ENCODE measurements at places on chromosomes 6 and 20.
A peak's percentile ranks its signal among the peaks of the same experiment; 100 is the strongest.

- no peak for DNase-seq
Measured at GRCh38 chr6:25010902-25011625, 75.3 kb upstream of the RIPOR2 start.

GRCh38 chr20:23331450-23332350 lies 18.9 kb upstream of the NXT1 start:
- DNase-seq, result no peak

DNA sequence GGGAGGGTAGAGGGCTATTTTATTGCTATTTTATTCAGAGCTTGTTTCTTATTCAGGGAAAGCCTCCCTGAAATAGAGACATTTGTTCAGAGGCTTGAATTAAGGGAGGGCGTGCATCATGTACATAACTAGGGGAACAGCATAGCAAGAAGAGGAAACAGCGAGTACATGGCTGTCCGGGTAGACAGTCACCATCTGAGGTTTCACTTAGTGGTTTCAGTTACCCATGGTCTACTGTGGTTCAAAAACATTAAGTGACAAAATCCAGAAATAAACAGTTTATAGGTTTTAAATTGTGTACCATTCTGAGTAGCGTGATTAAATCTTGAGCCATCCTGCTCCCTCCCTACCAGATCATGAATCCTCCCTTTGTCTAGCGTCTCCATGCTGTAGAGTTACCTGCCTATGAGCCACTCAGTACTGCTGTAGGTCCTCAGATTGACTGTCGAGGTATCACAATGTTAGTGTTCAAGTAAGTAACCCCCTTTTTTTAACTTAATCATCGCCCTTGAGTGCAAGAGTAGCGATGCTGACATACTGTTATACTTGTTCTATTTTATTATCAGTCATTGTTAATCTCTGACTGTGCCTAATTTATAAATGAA lies 791.5 kb downstream of the TFAP2A start:
- no peak for DNase-seq

DNA sequence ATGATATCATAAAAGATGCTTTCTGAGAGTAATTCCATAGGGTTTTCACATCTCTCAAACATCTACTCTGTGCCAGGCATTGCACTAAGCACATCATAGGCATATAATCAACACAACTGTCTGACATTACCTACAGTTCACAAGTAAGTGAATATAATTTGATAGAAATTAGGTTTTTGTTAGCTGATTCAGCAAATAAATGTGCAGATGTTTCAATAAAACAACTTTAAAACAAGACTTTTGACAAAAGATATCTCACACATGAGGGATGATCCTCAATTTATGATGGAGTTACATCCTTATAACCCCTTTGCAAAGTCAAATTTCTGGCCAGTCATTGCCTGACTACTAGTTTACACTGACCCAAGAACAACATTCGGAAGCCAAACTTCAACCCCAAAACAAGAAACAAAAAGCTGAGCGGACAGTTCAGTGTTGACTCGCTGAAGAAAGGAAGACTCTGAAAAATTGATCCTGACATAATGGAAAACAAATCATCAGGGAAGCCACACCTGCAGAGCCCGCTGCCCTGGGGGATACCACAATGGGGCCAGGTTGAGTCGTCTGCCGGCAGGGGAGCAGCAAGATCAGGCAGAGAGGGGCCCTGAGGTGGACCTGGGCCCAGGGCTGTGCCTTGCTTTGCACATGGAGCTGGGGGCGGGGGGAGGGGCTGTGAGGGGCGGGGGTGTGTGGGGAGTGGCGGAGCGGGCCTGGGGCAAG lies 739.2 kb upstream of the GJE1 start:
- DNase-seq, result no peak

DNA sequence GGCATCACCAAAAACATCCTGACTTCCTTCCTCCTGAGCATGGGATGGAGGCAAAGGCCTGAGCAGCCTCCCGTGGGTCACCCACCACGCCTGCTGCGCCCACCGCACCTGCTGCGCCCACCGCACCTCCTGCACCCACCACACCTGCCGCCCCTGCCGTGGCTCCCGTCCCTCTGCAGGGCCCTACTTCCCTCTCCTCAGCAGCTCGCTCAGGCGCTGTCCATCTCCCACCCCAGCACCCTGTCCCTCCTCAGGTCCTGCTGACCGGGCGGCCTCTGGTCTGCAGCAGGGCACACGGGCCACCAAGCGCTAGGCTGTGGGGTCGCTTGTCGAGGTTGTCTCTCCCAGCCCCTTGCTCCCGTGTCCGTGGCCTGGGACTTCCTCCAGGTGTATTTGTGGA lies 72.7 kb upstream of the SLCO4A1 start:
- DNase-seq, result no peak

DNA sequence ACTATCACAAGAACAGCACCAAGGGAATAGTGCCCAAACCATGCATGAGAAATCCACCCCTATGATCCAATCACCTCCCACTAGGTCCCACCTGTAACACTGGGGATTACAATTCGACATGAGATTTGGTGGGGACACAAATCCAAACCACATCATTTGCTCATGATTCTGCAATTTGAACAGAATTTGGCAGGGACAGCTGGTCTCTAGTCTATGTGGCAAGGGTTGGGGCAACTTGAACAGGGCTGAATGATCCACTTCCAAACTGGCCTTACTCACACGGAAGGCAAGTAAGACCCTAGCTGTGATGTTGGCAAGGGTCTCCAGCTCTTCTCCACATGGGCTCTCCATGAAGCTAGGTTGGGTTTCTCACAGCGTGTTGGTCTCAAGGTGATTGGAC lies 10.1 kb upstream of the FKBP5 start:
- DNase-seq, result no peak

- no peak for DNase-seq
Measured at GRCh38 chr6:165249808-165250207, 59.6 kb downstream of the C6orf118 start.

DNA sequence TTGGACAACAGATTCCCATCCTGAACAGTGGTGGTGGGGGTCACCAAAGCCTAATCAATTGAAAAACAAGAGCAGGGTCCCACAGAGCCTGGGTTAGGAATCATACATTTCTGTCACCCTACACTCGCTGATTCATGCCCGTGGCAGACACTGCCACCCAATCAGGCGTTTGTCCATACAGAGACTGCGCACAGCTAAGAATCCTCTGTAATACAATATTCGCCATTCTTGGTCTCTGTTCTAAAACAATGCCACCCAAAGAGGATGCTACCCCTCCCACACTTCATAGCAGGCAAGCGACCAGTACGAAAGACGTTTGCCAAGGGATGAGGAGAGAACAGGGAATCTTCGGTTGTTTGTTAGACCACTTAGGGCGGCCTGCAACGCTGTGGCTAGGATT lies 28.1 kb upstream of the SLC22A23 start:
- no peak for DNase-seq

- DNase-seq, result no peak
Measured at GRCh38 chr20:50229156-50229607, 38.6 kb downstream of the CEBPB start.

DNA sequence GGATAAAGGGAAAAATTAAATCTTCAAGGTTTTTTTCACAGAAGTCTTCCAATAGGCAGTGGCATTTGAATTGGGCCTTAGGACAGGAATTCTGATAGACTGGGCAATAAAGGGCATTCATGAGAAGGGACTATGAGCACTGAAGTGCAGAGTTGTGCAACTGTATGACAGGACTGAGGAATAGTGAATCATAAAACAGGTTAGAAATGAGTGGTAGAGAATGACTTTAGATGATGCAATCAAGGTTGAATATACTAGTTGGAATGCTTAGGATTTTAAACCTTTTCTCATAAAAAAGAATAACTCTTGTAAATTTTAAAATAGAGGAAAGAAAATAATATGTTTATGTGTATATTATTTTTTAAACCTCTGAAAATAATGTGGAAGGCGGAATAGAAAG lies 944.7 kb downstream of the PHF3 start:
- no peak for DNase-seq

GRCh38 chr6:19852090-19852457 lies 14.9 kb downstream of the ID4 start:
- no peak for DNase-seq

DNA sequence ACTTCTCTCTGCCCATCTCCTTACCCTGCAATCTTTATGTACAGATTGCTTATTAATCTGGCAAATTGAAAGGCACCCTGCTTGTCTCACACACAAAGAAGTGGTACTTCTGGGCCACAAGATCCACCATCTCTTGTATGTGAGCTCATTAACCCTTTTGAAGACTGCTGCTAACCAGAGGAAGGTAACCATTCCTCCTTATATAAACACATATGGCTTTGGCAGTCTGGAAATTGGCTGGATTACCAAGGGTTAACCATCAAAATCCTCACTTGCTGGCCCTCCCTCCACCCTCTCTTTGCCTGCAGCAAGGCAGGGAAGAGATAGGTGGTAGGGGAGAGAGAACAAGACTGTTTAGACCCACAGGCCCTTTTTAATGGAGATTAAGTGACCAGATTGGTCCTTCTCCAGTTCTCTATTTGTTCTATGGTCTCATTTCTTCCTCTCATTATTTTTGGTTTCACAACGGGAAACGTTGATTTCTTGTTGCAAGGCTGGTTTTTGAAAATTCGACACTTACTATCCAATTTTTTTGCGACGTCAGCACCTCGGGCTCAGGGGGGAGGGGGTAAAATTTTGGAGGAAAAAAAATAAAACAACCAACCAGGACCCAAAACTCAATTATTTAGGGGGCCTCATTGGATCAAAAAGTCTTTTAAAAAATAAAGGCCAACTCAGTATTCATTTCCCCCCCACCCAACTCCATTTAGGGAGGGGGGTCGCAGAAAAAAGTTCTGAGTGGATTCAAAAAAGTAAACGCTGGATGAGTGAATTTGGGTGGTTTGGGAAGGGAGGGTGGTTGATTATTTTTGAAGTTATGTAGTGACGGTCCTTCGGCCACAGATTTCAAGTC lies 859 bp downstream of the PPP1R10 start:
- no peak for DNase-seq

- DNase-seq, result no peak
Measured at GRCh38 chr6:28747631-28748157, 176.1 kb downstream of the TRIM27 start.

GRCh38 chr20:3753098-3753497 lies 14.5 kb downstream of the ADISSP start:
- DNase-seq, result no peak

GRCh38 chr6:13181393-13181792 lies 146.9 kb downstream of the TBC1D7 start:
- DNase-seq, result no peak

GRCh38 chr20:36538026-36538722 lies 3.1 kb upstream of the MYL9 start:
- no peak for DNase-seq

GRCh38 chr6:157597461-157598312 lies 216.7 kb downstream of the ZDHHC14 start:
- DNase-seq, result peak; percentile 16

DNA sequence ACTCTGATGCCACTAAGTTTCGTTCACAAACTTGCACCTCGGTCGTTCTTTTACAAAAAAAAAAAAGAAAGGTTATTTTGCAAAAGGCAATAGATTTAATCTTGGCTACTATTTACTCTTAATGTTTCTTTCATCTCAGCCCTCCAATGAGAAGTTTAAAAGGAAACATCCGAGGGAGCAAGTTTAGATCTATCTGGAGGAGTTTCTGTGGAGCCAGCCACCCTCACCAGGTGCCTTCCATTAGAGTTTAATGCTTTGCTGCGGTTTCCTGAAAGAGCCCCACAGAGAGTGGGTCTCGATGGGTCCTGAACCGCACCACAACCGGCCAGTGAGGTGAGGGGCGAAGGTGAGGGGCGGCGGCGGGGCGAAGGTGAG lies 632 bp downstream of the PRKN start:
- DNase-seq, result no peak

DNA sequence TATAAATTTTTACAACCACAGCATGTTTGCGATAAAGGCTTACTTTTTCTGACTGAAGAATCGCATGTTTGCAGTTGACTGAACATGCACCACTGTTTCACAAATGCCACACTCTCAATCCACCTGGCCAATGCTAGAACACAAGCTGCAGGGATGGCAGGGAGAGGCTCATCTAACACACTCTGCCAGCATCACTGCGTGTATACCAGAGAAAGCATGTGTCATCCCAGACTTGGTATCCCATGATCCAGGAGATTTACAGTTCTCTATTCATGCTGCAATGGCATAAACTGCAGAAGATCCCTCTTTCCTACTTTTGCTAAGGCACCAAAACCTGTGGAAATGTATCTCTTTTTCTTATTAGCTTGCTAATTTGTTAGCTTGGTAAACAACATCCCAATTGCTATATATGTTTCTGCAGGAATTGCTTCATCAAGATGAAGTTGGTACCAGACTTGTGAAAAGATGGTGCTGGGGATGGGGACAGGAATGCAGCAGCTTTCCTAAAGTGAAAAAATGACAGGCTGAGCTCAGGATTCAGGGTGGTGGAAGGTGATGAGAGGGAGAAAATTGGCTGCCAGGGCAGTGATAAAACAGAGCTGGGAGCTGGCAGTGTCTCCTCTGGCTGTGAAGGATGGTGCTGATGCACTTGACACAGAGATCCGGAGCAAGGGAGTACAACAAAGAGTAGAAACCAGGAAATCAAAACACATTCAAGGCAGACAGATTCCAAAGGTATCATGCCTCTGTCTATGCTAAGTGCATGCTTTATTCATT lies 186.9 kb downstream of the HIVEP2 start:
- no peak for DNase-seq

GRCh38 chr6:100372326-100373091 lies 92.2 kb downstream of the SIM1 start:
- DNase-seq, result no peak

DNA sequence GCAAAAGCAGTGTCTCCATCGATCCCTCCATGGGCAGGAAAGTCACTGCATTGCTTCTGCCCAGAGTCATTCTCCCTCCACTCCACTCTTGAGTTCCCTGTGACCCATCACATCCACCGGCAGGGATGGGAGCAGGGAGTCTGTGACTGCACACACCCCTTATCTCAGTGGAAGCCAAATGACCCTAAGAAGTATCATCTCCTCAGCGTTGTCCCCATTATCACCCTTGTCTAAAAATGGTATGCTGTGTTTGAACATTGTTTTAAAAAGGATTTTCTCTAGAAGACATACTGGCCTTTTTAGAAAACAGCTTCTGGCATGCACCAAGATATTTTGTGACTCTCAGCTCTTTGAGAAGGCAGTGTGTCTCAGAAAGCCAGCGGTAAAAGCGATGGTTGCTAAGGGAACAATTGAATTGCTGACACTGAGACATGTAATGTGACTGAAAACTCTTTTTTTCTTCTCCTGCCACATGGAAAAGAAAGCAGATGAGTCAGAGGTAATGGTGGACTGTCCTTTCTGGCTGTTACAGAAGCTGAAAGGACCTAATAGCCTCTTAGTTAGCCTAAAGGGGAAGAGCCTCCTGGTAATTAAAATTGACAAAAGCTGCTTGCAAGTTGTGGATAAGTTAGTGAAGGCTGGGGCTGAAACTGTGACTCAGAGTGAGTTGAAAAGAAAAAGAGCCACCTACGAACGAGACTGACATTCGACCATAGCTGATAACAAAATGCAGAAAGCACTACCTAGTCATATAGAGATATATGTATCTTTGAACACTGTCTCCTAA lies 120.5 kb downstream of the MAP3K7 start:
- no peak for DNase-seq

All from stimulated activated CD4-positive, alpha-beta T cell treated with anti-CD3 and anti-CD28 coated beads, Interleukin-15, amount 100 ng/mL, for 1 hour (primary cell).